Cardiac muscle cell (in vitro differentiated cells and primary cell): ENCODE measurements at places on chromosomes 6 and 20.

DNA sequence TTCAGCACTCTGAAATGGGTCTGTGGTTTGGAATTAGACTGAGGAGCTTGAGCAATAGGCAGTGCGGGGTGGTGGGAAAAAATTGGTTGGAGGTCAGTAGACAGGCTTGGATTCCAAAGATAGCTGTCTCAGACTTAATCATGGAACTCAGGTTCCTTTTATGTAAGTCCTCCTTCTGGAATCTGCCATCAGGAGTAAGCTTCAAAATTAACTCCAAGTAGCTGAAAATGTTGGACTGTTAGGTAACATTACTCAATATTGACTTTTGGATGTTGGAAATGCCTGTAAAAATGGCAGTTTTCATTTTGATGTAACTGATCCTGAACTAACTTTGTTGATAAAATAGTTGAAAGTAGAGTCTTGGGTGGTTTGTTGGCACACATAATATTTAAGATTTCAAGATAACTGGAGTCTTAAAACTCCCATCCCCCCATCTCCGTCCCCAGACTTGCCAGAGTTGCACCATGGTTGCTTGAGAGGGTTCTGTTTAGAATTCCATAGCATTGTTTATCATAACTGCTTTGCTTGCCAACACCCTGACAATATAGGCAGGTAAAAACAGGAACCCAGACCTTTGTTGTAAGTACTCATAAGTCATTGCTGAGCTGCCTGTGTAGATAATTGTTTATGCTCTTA lies 83.0 kb downstream of the PHF20 start:
- DNase-seq = no peak

DNA sequence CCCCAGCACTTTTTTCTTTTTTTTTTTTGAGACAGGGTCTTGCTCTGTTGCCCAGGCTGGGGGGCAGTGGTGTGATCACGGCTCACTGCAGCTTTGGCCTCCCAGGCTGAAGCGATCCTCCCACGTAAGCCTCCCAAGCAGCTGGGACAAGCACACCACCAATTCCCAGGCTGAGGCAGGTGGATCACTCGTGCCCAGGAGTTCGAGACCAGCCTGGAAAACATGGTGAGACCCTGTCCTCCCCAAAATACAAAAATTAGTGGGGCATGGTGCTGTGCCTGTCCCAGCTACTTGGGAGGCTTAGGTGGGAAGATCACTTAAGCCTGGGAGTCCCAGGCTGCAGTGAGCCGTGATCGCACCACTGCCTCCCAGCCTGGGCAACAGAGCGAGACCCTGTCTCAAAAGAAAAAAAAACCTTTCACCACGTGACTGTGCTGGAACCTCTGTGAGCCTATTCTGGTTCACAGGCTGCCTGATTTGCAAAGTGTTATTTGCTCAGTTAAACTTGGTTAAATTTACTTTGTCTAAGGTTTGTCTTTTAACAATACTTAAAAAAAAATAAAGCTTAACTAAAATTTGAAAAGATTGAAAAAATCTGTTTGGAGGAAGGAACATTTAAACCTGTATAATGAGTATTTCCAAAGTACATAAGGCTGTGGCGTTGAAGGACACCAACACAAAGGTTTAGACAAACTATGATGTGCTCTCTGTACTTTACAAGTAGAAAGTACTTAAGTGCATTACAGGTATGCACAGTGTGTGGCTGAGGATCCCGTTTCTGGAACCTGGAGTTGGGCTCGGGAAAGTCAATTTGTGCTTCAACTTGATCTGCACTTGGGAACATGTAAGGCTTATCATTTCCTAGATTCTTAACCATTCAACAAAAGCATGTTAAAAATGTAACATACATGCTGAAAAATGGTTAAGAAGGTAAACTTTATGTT lies 55.0 kb downstream of the PPP1R3G start:
- no peak for DNase-seq

DNA sequence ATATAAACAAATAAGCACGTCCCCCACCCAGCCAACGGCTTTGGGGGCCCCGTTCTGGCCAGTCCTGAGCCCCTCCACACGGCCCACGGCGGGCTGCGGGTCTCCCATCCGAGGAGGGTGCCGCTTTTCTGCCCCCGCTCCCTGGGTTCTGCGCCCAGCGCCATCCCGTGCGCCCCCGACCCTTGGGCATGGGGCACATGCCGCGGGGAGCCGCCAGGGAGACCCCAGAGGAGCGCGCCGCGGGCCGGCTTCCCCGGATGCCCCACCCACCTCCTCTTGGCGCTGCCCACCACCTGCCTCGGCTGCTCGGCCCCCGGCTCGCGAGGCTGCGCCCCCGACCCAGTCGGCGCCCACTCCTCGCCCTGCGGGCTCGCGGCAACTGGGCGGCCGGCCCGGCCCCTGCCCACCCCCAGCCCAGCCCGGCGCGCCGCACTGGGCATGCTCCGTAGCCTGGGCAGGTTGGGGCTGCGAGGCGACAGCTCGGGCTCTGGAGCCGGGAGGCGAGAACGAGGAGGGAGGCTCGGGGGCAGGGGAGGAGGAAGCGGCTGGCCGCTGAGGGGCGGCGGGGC lies 570 bp upstream of the PLCB4 start:
- peak; percentile 19 for DNase-seq

GRCh38 chr6:13395272-13396237 lies 67.2 kb upstream of the TBC1D7 start:
- peak; percentile 73 for DNase-seq

GRCh38 chr6:127120023-127120786 lies 1.7 kb downstream of the RSPO3 start:
- no peak for DNase-seq

DNA sequence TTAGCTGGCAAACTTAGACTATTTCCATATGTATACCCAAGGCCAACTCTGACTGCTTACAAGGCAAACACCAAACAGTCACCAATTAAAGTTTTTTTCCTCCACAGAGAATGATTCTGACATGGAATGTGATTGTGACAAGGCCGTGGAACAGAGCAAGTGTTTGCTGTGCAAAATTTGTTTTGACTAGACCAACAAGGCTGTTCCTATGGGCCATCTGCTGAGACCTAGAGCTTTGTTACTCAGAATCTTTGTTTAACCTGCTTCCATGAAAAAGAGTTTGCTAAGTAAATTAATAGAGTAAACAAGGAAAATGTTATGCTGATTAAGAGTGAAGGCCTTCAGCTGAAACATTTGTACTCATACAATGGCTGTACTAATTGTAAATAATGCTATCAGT lies 51.6 kb upstream of the IMPG1 start:
- no peak for DNase-seq

DNA sequence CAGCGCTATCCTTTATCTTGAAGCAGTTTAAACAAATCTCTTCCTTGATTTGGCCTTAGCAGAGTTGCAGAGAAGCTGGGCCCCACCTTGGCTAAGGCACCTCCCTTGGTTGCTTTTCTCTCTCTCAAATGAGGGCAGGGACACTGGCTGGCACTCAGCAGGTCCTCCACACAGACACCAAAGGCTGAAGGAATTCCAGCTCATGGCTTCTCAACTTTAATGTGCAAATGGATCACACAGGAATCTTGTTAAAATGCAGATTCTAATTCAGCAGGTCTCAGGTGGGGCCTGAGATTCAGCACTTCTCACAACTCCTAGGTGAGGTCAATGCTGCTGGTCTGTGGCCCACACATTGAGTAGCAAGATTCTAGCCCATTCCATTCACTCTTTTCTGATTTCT lies 25.7 kb downstream of the RIMS4 start:
- DNase-seq = no peak

- DNase-seq = no peak
Measured at GRCh38 chr6:41887331-41887751, 7.8 kb downstream of the USP49 start.

DNA sequence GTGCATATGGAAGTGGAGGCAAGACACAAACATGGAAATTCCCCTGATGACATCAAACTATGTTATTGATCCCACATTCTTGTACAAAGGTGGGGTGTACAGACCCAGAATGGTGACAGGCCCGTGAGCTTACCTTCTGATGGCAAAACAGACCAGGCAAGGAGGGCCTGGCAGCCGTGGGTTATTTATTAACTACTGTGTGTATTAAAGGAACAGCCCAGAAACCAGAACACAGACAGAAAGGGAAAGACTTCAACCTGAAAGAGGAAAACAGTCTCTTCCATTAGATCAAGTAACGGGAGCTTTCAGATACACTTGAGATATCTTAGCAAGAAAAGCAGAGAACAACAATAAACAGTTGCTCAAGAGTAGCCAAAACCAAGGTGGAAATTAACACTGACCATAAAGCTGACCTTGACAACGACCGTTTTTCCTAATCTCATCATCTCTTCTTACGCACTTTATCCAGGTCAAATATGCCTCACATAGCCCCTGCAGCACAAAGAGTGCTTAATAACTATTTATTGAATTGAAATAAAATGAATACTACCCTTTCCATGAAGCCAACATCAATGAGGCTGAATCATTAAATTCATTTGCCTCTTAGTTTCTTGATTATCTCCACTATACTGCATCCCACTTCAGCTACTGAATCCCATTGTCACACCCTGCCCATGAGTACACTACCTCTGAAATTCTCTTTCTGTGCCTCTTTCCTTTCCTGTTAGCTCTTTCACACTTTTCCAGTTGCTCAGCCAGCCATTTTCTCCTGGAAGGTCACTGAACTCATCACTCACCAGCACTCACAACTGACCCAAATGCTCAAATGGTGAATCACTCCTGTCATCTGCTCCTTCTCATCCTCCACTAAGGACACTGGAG lies 67.4 kb downstream of the MOXD1 start:
- peak; percentile 90 for DNase-seq

- DNase-seq = no peak
Measured at GRCh38 chr6:155152211-155153076, 111.4 kb upstream of the CLDN20 start.

DNA sequence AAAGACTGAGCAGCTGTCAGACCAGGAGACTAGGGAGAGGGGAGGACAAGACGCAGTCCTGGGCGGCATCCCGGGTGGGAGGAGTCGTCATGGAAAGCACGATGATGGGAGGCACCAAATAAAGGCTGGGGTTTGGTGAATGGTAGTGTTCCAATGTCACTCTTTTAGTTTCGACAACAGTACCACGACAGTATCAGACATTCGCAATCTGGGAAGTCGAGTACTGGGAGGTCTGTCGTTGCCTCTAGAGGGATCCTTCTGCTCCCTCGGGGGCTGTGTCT lies 32.1 kb downstream of the PSMG4 start:
- DNase-seq = no peak

GRCh38 chr6:73878403-73878802 lies 182.4 kb downstream of the CD109 start:
- DNase-seq = no peak

DNA sequence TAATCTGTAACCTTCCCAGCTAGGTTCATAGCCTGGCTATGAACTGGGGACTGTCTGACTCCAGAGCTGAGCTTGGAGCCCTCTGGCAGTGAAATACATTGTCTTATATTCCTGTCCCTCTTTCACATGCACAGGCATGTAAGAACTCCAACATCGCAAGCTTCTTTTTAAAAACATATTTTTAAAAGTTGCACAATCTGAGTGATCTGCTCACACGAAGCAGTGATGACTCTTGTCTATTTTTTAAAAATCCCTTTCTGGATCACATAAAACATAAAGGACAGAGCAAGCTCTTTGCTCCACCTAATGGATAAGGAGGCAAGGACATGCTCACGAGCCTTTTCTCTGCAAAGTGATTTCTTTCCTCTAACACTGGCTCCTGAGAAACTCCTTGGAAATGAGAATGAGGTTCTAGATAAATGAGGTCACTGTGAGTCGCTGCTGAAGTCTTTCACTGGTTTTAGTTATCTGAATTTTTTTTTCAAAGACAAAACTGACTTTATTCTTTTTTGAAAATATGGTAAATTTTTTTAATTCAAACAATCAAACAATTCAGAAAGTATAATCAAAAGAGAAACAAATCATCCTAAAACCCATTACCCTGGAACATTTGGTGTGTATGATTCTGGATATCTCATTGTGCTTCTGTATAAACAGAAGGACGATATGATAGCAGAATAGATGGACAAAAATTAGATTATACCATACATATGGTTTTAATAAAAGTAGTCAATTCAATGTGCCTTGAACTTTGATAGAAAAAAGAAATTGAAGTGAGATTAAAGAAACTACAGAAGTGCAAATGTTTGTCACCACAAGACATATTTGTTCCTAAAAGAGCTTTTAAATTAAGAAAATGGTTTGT lies 30.8 kb downstream of the IL20RA start:
- DNase-seq = peak; percentile 54

GRCh38 chr6:25277386-25277785 lies 1.8 kb upstream of the CARMIL1 start:
- DNase-seq = no peak

GRCh38 chr20:23003881-23004460 lies 31.1 kb upstream of the SSTR4 start:
- no peak for DNase-seq

DNA sequence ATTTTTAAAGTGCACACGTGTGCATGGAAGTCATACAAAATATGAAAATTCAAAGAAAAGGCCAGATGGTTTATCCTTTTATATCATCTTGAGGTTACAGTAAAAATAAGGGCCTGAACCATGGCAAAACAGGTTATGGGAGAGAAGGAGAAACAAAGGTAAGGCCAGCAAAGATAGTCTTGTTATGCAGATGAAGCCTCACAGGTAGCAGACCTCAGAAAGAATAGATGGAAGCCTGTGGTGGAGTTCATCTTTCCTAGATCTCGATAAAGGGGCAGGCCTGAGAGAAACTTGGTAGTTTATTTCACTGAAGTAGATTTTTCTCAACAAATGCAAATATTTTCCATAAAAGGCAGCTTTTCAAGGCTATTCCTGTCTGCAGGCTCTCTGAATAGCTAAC lies 693.8 kb downstream of the KHDRBS2 start:
- DNase-seq = no peak

- no peak for DNase-seq
Measured at GRCh38 chr6:8181160-8181881, 79.0 kb upstream of the EEF1E1 start.

DNA sequence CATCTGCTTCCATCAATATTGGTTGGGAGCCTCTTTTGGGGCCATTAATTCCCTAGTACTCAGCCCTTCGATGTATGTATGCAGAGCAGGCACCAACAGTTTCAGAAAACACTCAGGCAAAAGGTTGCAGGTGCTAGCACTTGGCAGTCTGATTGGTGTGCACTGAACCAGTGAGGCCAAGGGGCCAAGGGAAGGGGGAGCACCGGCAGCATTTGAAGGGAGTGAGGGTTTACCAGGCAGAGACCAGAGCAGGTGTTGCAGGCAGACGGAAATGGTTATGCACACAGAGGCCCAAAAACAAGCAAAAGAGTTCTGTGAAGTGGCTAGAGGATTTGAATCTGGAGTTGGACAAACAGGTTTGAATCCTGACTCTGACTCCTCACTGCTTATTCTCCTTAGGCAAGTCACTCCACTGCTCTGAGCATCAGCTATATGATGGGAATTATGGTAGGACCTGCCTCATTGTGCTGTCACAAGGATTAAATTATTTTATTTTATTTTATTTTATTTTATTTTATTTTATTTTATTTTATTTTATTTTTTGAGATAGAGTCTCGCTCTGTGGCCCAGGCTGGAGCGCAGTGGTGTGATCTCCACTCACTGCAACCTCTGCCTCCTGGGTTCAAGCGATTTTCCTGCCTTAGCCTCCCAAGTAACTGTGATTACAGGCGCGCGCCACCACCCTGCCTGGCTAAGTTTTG lies 58.1 kb upstream of the SHLD1 start:
- DNase-seq = no peak

- DNase-seq = no peak
Measured at GRCh38 chr6:99096170-99096569, 148.4 kb upstream of the FBXL4 start.

GRCh38 chr6:21690489-21690888 lies 96.9 kb downstream of the SOX4 start:
- no peak for DNase-seq

GRCh38 chr20:50794181-50794845 lies 548 bp upstream of the BCAS4 start:
- DNase-seq = no peak

- DNase-seq = no peak
Measured at GRCh38 chr6:21101694-21102093, 491.9 kb upstream of the SOX4 start.
